MCF 10A (cell line): ENCODE measurements at places on chromosomes 3 and 15. TPM values are rescaled to one million over a fixed set of nuclear protein-coding genes. Genes with fewer than 3 reads are reported as not detected.

The RETNLB gene
- not detected in 2 replicates for total RNA-seq

The THBS1 gene
- 103 and 393 TPM in 2 replicates for total RNA-seq

GRCh38 chr3:98977520-98977919 is 76.0 kb upstream of the DCBLD2 start:
- no peaks in the 10 kb centered on the region for H3K27me3 ChIP-seq
- no peaks in the 10 kb centered on the region for H3K36me3 ChIP-seq
- DNase-seq: peak; percentile 76
- peaks cover 17% of the 10 kb centered on the region for H3K4me1 ChIP-seq

DNA sequence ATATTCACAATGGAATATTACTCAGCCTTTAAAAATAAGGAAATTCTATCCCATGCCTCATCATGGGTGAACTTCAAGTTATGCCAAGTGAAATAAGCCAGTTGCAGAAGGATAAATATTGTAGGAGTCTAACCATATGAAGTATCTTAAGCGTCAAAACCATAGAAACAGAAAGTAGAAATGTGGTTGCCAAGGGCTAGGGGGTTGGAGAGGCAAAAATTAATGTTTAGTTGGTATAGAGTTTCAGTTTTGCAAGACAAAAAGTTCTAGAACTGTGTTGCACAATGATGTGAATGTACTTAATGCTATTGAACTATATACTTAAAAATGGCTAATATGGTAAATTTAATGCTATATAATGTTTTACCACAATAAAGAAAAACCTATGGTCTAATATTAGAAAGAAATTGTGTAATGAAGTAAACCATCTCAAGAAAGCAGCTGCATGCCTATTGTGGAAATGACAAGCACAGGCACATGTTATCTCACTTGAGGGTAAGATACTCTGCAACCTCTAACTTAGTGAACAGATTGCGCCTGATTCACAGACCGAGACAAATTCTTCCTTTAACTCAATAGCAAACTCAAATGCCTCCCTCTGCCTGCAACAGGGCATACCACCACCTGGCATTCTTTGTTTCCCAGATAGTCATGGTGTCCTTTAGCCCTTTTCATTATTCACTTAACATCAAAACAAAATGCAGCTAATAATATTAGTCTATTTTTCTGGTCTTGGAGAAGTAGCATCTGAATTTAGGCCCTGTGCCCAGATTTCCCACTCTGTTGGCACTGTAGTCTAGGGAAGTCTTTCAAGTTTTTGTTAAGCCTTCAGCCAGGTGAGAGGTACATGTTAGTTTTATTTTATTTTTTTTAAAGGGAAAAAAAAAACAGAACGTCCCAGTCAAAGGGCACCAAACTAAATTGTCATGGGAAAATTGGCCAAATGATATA is 80.2 kb upstream of the ACP3 start:
- peaks cover 17% of the 10 kb centered on the region for H3K27me3 ChIP-seq
- peaks cover 8% of the 10 kb centered on the region for H3K4me1 ChIP-seq
- no peak overlapping the region for H3K4me3 ChIP-seq
- no peak overlapping the region for H3K27ac ChIP-seq

DNA sequence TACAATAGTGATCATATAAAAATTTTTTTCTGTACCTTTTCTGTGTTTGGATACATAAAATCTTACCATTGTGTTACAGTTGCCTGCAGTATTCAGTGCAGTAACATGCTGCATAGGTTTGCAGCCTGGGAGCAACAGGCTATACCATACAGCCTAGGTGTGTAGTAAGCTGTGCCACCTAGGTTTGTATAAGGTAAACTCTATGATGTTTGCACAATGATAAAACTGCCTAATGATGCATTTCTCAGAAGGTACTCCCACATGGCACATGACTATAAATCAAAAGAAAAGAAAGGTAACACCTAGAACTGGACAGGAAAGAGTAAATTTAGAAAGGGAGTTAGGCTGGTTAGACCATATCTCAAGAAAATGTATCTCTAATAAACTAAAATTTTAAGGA is 293.5 kb downstream of the ULK4 start:
- H3K4me3 ChIP-seq: no peak overlapping the region
- H3K27me3 ChIP-seq: no peaks in the 10 kb centered on the region
- no peaks in the 10 kb centered on the region for H3K4me1 ChIP-seq
- H3K36me3 ChIP-seq: no peaks in the 10 kb centered on the region
- H3K27ac ChIP-seq: no peak overlapping the region

GRCh38 chr3:65277798-65278197 is 590.0 kb upstream of the ADAMTS9 start:
- H3K4me1 ChIP-seq: no peaks in the 10 kb centered on the region
- no peak for DNase-seq
- H3K27ac ChIP-seq: no peak overlapping the region
- no peak overlapping the region for H3K4me3 ChIP-seq
- peaks cover 26% of the 10 kb centered on the region for H3K27me3 ChIP-seq

DNA sequence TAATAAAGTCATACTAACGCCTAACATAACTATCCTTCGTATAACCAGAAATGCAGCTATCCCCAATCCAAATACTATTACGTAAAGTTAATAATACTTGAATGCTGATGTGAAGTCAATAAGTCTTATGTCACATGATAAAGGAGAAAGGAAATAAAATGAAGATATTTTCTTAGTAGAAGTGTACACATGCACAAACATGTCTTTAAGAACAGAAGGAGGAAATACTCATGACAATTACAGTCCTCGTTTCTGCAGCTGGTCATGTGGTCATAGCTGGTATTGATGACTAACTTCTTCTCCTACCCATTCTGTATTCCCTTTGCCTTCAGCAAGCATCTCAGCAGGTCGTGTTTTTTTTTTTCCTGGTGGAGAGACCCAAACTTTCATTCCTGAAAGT is 244.3 kb downstream of the CHL1 start:
- DNase-seq: no peak
- no peaks in the 10 kb centered on the region for H3K36me3 ChIP-seq
- no peak overlapping the region for H3K27ac ChIP-seq
- no peak overlapping the region for H3K4me3 ChIP-seq

- no peak overlapping the region for H3K27ac ChIP-seq
- H3K4me3 ChIP-seq: no peak overlapping the region
- no peak for DNase-seq
- H3K4me1 ChIP-seq: no peaks in the 10 kb centered on the region
- H3K27me3 ChIP-seq: no peaks in the 10 kb centered on the region
- H3K36me3 ChIP-seq: no peaks in the 10 kb centered on the region
These were observed 19.8 kb downstream of the PRR23E start for GRCh38 chr3:127212711-127213110.

DNA sequence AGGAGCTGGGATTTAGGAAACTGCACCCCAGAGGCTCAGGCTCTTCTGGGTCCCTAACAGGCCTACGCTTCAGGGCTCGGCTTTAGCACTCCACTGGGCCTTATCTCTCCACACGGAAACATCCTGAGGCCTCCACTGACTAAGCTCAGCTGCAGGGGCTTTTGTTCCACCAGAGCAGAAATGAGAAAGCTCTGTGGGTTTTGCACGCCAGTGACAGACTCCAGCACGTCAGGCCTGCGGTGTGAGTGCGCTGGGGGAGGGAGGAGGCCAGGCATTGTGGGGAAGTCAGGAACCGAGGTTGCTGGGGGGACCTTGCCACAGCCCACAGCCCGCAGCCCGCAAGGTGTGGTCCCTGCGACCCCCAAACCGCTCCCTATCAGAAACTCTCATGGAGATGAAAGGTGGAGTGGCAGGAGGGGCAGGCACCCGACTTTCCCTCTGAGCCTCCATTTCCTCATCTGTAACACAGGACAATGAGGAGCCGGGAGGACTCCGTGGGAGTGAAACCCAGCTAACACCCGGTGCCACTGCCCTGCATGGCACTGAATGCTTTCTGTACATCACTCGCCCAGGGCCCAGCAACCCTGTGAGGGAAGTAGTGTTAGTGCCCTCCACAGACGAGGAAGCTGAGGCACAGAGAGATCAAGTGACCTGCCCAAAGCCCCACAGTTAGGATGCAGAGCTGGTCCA is 106.5 kb downstream of the TPRA1 start:
- no peak overlapping the region for H3K27ac ChIP-seq
- H3K36me3 ChIP-seq: no peaks in the 10 kb centered on the region
- DNase-seq: no peak
- H3K27me3 ChIP-seq: no peaks in the 10 kb centered on the region
- H3K4me1 ChIP-seq: peaks cover 10% of the 10 kb centered on the region

- peaks cover 11% of the 10 kb centered on the region for H3K27me3 ChIP-seq
- H3K4me1 ChIP-seq: no peaks in the 10 kb centered on the region
- no peak overlapping the region for H3K4me3 ChIP-seq
These were observed 236.4 kb upstream of the MRPL3 start for GRCh38 chr3:131739211-131739610.
